Adrenal gland (tissue), 19 donors: ENCODE measurements at places on chromosomes 3 and 15. TPM values are rescaled to one million over a fixed set of nuclear protein-coding genes. Genes with fewer than 3 reads are reported as not detected.

GRCh38 chr3:42084586-42084985, 6.6 kb upstream of the TRAK1 start:
- DNase-seq, result no peak

- no peak for DNase-seq
Measured at GRCh38 chr3:152818027-152818426, 16.9 kb upstream of the P2RY1 start.

GRCh38 chr3:162165346-162165745, 668.7 kb downstream of the OTOL1 start:
- DNase-seq, result no peak

- no peak for DNase-seq
Measured at GRCh38 chr15:73287019-73287418, 81.7 kb downstream of the HCN4 start.

- DNase-seq, result no peak
Measured at GRCh38 chr15:90078965-90079364, 23.3 kb downstream of the IDH2 start.

DNA sequence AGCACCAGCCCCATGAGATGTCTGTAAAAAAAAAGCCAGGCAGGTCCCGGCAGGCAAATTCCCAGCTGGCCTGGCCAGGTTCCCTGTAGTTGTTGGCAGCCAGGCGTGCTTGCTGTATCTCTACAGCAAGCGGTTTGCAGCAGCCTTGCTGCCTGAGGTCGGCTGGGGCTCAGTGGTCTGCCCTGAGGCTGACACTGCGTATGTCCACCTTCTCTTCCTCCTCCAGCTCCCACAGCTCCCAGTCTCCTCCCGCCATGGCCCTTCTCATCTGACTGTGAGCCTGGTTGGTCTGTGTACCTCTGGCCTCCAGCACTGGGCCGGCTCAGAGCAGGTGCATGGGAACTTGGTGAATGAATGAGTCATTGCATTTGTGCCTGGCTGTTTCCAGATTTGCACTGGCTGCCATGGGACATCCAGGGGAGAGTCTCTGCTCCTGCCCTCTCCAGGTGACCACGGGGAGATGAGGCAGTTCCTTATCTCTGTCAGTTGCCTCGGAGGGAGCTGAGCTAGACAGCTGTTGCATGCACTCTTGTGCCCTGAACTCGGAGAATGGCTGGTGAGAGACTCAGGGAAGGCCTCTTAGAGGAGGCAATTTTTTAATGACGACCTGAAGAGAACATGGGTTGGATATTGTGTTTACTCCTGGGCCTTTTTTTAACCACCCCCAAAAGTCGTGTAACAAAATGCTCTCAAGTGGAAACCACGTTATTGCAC, 43.0 kb downstream of the SPSB4 start:
- DNase-seq, result no peak

GRCh38 chr3:130894130-130894985, 474 bp downstream of the ATP2C1 start:
- DNase-seq, result peak; percentile 61

DNA sequence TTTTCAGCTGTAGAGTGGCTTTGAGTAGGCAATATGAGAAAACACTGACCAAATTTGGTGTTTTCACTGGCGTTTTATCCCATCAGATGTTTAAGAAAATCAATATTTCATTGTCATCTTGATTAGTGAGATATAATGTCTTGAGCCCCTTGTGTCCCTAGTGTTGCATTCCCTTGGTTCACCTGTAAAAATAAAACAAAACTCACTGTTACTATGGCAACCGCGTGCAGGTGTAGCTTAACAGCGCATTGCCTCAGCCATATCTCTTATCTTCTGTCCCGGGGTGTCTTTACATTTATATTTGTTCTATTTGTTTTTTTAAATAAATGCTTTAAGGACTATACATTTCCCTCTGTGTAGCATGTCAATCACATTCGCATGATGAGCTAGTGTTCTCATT, 551.6 kb downstream of the ZIC1 start:
- DNase-seq, result no peak

- peak; percentile 12 for DNase-seq
Measured at GRCh38 chr3:112519424-112520001, 20.2 kb upstream of the BTLA start.

DNA sequence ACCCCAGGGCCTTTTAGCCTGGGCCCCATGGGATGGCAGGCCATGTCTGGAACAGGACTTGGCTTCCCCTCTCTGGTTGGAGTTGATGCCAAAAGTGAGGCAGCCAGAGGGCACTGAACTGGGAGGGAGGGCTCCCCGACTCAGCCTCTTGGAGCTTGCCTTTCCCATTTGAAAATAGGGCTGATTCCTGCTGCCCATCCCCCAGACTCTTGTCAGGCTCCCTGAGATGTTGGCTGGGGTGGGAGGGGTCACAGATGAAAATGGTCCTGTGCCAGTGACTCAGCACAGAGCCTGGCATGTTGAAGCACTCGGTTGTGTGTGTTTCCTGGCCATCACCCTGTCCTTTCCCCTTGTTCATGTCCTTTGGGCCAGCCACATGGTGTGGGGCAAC, 6.6 kb downstream of the PPCDC start:
- peak; percentile 67 for DNase-seq

DNA sequence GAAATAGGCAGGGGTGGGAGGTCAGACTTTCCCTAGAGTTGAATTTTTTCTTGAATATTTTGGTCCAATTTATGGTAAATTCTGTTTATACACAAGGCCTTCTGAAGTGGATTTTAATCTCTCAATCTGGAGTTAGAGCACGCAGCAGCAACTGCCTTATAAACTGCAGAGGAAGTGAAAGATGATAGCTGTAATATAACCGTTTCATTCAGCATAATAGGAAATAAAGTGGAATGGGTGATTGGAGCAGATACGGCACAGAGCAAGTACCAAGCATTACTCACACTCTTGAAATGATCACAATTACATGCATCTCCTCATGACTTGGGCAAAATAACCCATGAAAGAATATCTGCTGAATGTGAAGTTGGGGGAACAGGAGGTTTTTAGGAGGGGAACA, 106.8 kb downstream of the ARRDC4 start:
- no peak for DNase-seq

- DNase-seq, result no peak
Measured at GRCh38 chr3:30951826-30952225, 57.4 kb upstream of the GADL1 start.

- DNase-seq, result no peak
Measured at GRCh38 chr3:14113965-14114635, 10.6 kb downstream of the CHCHD4 start.

DNA sequence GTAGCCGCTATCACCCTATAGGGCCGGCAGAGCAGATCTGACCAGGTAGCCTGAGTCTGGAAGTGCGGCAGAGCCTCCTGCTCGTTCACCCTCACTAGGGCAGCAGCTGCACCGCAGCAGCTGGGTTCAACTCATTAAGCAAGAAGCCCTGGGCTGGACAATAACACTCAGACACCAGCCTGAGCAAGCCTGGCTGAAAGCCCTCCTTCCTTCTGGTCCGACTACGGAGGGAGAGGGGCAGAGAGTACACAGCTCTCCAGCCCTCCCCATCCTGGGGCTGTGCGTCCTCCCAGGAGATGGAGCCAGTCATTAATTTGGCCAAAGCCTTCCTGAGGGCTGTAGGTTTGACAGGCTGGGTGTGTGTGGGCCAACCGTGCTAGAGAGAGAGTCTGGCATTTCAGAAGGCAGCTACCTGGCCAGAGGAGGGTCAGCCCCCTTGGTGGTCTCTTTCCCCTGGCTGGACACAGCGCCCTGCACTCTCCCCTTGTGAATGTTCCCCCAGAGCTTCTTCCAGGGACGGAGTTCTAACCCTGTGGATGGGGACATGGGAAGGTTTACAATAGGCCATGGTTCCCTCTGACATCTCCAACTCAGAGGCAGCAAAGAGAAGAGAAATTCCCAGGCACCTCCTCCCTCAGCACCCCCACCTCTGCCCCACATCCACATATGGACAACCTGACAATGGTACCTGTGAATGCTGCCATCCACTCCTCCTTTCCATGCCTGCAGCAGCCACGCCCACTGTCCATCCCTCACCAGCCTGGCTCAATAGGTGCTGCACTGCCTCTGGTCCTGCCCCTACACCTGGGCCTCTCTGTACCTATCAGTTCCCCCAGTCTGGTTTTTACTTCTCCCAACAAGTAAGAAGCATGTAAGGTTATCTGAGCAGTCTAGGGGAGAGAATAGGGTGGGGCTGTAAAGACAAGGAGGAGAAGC, 6.5 kb downstream of the CHRNB4 start:
- DNase-seq, result peak; percentile 45

DNA sequence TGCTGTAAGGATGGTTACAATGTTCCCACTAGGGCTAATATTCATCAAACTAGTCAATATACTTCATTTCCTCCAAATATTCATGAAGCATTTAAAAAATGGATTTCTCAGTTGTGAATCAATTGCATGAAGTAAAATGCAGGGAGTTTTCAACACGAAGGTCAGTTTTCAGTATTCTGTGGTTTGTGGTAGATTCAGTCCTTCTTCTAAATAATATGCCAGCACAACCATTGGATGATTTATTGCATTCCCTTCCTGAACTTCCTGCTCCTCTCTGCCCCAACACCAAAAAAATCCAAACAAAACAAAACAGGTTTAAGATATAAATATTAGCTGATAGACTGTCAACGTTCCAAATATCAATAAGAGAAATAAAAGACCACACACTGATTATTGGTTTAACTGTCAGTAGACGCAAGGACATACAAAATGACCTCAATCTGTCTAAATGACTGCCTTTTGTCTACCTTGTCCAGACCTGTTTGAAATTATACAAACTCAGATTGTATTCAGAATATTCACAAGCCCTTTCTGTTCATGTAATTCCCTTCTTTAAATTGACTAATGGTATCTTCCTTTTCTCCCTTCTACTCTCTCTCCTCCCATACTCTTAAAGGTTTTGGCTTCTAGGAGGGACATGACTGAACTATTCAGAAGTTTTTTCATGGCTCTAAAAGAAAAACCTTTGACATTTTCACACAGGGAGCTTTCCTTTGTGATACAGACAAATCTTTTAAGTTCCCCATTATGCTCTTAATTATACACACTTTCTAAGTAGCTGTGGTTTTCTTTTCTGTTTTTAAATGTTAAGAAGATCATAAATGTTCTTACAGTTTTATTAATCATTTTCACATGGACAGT, 92.6 kb upstream of the STT3B start:
- no peak for DNase-seq

- no peak for DNase-seq
Measured at GRCh38 chr3:129822679-129823078, 70.8 kb downstream of the TMCC1 start.

GRCh38 chr3:102136183-102136582, 286.9 kb downstream of the NFKBIZ start:
- no peak for DNase-seq

DNA sequence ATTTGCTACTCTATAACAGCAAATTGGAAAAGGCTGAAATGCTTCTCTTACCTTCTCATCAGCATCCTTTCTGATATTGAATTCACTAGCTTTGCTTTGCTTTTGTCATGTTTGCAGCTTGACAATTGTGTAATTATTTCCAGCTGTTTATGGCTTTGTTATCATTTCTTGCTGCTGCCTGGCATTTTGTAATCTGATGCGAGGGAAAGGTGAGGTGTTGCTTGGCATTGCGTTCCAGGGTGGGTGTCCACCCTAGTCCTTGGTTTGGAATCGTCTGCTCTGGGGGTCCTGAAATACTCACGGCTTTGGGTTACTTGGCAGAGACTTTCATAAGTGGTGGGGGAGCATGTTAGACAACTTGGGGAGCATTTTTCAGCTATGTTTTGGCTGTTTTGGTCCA, 2.9 kb downstream of the CACNA2D3 start:
- DNase-seq, result no peak

- no peak for DNase-seq
Measured at GRCh38 chr15:42368096-42368495, 8.8 kb downstream of the CAPN3 start.

GRCh38 chr3:15324379-15324808, 8.0 kb downstream of the SH3BP5 start:
- peak; percentile 81 for DNase-seq

DNA sequence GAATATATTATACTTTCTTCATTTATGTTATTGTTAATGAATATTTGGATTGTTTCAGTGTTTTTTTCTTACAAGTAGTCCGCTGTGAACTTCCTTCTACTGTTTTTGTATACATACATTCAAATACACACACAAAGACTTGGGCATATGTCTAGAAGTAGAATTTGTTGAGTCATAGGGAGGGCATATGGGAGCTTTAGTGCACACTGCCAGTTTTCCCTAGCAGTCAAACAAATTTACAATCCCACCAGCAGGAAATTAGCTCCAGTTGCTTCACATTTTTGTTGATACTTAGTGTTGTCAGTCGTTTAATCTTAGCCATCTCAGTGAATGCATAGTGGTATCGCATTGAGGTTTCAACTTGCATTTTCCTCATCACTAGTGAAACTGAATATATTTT, 492.3 kb downstream of the DIPK2A start:
- DNase-seq, result no peak

DNA sequence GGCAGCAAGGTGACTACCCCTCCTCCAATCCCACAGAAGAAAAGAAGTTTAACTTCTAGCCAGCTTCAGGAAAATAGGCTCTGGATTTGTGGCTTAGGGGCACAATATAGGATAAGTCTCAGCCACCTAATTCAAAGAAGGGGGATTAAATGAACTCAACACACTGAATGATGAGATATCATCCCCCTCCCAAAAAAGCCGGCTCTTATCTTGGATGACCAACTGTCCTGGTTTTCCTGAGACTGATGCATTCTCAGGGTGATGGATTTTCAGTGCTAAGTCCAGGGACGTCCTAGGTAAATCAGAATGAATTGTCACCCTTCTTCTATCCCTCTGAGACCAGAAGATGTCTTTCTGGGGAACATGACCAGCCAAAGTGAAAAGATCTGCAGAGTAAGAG, 487.0 kb upstream of the PROK2 start:
- no peak for DNase-seq

Gene RIOX2
- total RNA-seq, result 31.2 TPM

Gene C3orf38
- total RNA-seq, result 25.4 TPM

Gene FILIP1L
- total RNA-seq, result 12.2 TPM

Gene PLA2G4E
- total RNA-seq, result 0.25 TPM

Gene SRPRB
- 87.1 TPM for total RNA-seq

Gene NDUFAF3
- total RNA-seq, result 175 TPM

Gene GOLGA6L4
- total RNA-seq, result 0.66 TPM

Gene GATA2
- 19.3 TPM for total RNA-seq

Gene STRC
- 0.45 TPM for total RNA-seq

Gene ACKR2
- 6.0 TPM for total RNA-seq

Gene TBL1XR1
- 80.0 TPM for total RNA-seq

Gene TMEM266
- total RNA-seq, result 1.3 TPM

Gene MAGI1
- 25.7 TPM for total RNA-seq

Gene KNL1
- 1.7 TPM for total RNA-seq
